ENCODE measurements at places on chromosomes 7 and 10.
A peak's percentile ranks its signal among the peaks of the same experiment; 100 is the strongest.

DNA sequence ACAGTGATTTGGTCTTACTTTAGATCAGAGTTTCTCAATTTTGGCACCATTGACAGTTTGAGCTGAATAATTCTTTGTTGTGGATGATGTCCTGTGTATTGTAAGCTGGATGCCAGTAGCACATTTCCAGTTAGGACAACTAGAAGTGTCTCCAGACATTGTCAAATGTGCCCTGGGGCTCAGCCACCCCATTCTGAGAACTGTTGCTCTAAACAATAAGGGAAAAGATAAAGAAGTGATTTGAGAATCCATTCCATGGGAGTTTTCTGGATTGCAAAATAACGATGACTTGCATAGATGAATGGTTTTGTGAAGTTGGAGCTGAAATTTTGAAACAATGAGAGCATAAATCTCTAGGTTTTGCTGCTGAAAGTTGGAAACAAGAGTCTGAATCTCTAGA is 44.6 kb downstream of the NUP205 start:
- peak; percentile 12 for DNase-seq

DNA sequence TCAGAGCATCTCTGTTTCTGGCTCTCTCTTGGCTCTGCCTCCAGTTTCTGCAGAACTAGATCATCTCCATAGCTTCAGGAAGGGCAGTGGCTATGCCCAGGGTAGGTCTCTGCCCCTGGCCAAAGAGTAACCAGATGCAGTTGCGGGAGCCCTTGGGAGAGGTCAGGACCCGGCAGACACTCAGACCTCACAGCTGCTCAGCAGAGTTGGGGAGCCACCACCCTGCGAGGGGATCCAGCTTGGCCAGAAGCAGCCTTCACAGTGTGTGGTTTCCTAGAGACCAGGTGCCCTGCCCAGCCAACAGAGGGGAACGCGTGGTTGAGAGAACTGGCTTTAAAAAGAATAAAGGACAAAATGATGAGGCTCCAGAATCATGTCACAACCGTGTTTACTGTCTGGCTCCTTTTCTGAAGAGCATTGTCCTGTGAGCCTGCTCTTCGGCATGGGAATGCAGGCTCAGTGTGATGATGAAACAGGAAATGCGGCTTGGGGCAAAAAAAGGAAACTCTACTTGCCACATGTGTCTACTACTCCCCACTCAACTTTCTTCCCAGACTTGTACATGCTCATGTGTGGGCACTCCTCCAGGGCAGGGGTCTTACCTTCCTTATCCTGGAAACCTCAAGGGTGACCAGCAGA is 243.1 kb downstream of the INHBA start:
- peak; percentile 59 for DNase-seq

DNA sequence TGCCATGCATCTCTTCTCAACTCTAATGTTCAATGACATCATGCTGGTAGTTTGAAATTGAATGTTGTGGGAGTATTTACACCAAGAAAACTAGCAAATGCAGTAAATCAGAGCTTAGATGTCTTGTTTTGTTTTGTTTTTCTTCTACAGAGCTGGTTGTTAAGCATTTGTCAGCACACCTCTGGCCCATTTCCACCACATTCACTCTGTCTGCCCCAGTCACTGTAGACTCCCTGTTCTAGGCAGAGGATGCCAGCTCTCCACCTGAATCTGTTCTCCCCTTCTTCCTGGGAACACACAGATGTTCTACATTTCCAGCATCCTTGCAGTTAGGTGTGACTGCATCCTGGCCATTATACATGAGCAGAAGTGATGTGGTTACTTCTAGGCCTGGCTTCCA is 4.1 kb upstream of the ARHGAP22 start:
- DNase-seq, result no peak

DNA sequence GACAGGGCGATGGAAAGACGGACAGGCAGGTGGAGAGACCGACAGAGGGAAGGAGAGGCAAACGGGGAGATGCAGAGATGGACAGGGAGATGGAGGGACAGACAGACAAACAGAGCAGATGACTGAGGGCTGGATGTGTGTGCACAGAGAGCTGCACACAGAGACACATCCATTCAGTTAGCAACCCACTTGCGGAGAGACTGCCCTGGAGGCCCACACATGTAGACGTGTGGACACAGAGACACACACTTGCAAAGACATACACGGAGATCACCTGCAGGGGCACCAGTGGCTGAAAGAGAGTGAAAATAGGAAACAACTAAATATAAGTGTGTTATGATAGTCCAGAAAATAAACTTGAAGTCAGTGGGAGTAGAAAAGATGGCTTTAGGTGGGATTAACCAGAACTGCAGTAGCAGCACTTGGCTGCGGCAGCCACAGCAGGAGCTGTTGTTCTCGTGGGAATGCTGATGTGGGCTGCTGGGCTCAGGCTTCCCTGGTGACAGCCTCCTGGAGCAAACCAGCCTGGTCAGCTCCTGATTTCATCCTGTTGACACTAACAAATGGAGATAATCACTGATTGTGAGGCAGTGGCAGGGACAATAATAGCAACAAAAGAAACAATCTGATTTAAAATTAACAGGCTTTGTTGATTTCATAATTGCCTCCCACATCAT is 134.1 kb downstream of the CCNY start:
- no peak for DNase-seq

DNA sequence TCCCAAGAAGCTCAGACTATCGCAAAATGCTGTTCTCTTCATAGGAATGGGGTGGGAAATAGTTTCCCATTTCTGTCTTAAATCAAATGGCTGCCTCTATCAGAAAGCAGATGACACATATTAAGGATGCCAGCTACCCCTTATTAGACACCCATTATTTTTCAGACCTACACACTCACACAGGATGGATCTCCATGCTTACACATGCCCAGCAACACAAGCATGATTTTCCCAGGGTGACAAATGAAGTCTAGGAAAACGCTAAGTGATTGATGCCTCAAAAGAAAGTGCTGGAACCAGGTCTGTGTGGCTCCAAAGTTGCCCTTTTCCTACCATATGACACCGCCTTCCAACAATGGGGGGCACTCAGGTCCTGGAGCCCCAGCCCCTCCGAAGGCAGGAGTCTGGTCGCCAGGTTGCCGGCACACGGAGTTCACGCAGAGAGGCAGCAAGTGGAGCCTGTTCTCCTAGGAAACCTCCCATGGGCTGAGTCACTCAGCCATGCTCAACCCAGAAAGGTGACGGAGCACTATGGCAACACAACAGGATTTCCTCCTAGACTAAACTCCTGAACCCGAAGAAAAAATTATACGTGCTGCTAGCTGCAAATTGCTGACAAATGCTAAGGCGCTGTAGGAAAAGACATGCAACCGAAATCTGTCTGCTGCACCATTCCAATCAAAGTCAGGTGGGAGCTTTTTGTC is 19.8 kb downstream of the VOPP1 start:
- peak; percentile 54 for DNase-seq
